Mesenchymal stem cell (in vitro differentiated cells and primary cell): ENCODE measurements at places on chromosomes 4 and X.

DNA sequence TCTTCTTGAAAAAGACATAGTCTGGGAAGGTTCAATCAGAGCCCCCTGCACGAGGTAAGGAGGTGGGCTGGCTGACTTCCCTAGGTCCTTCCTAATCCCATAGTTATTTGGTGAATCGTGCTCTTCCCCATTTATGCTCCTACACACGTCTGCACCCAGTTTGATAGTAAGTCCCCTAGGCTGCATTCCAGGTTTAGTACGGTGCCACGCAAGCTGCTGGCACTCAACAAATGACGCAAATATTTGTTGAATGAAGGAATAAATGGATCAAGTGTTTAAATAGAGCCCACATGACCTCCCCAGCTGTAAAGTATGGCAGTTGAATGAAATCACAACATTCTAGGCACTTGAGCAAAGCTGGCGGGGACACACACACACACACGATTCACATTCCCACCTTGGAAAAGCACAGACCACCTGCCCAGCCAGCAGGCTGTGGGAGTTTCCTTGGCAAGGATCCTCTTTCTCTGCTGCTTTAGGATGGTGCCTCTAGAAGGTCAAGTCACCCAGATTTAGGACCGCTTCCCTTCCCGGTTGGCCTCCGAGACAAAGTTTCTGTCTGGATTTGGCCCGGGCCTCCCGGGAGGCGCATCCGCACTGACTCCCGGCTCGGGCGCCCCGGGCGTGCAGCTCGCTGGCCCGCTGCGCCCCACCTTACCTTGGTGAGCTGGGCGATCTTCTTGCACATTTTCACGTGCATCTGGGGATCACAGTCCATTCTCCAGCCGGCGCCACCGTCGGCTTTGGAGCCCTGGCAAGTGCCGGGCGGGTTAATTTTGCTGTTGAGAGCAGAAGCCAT is 721 bp downstream of the FAM184B start:
- DNase-seq = peak; percentile 2

GRCh38 chr4:108426493-108426892 is 193.9 kb upstream of the RPL34 start:
- DNase-seq = peak; percentile 16

GRCh38 chr4:134201216-134202161 is at the start of gene PABPC4L:
Gene PABPC4L (minus strand): TSS chr4:134201789. CDS start chr4:134201019, 770 bp downstream.
- DNase-seq = peak; percentile 56

DNA sequence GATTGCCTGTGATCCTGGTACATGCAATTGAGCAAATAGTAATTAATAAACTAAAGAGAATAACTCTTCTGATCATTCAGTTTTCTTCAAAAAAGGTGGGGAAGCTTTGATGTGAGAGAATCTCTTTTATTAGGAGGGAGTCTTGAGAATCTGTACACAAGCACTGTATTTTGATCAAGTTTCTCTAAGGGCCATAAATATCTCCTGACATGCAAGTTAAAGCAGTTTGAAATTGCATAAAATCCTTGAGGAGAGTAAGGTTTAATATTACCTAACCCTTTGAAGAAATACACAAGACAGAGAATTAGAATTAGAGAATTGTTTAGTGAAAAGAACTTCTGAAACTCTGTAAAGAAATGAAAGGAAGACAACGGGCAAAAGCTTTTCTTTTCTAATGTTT is 326.9 kb downstream of the FAT4 start:
- DNase-seq = no peak

DNA sequence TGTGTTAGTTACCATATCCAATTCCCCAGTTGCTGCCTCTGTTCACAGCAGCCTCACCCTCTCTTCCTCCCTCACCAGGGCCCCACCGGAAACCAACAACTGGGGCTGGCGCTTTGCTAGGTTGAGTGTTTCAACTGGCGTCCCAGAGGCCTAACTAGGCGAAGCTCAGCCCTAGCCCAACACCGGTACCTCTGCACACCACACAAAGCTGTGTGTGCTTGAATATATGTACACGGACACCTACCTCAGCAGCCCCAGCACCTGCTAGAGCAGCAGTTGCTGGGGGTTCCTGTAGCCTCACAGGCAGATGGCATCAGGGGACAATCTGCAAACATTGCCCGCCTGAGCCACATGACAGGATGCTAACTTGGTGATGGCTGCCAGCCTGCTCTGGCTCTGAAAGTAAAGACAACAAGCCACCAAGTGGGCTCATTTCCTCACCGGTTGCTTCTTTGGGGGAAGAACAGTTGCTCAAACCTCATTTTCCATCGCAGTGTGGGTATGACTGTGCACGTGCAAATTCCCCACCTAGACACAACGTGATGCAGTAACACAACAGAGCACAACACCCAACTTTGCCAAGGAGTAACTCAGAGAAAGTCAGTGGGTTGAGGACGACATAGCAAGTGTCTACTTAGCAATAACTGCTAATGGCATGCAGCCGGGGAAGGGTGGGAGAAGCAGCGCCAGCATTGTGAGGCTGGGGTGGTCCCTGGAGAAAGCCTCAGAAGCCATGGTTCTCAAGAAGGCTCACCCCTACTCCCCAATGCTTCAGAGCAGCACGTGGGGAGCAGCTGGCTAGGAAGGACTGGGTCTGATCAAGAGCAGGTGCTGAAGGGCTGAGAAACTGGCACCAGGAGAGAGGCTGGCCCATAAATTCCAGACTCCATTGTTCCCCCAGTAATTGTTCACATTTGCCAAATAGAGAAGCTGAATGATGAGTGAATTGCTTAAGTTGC is 139.5 kb downstream of the SH3KBP1 start:
- DNase-seq = no peak

GRCh38 chr4:180682776-180683175 is 1560.4 kb upstream of the TENM3 start:
- no peak for DNase-seq

GRCh38 chr4:59553063-59553720 is 1646.9 kb upstream of the ADGRL3 start:
- DNase-seq = peak; percentile 48

DNA sequence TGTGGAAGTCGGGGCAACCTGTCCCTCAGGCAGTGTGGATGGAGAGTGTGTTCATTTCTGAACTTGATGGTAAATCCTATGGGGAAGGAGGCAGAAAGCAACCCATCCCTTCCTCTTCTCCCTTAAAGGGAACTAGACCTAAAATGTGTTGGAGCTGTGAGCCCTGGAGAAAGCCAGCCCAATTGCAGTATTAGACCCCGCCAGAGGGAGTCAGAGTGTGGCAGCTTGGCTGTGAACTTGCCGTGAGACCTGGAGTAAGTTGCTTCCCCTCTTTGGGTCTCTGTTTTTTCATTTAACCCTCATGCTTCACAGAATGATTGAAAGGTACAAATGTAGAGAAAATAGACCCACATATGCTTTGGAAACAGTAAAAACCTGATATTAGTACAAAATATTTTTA is 108.7 kb upstream of the PAK3 start:
- no peak for DNase-seq

DNA sequence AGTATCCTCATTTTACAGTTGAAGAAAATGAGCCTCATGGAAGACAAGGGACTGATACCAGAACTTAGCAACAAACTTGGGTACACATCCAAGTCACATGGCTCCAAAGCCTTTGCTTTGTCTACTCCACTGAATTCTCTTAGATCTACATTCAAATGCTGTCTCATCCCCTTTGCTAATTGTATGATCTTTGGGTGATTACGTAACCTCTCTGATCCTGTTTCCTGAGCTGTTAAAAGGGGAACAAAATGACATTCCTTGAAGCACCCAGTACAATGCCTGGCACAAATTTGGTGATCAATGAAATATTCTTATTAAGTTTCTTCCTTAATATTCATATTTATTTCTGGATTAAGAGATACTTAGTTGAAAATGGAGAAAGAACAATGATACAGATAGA is 5.9 kb upstream of the HPGD start:
- no peak for DNase-seq

GRCh38 chrX:16484338-16484737 is 165.6 kb upstream of the S100G start:
- peak; percentile 65 for DNase-seq

- peak; percentile 27 for DNase-seq
Observed at GRCh38 chr4:119068529-119068962, 67.1 kb upstream of the MYOZ2 start.

DNA sequence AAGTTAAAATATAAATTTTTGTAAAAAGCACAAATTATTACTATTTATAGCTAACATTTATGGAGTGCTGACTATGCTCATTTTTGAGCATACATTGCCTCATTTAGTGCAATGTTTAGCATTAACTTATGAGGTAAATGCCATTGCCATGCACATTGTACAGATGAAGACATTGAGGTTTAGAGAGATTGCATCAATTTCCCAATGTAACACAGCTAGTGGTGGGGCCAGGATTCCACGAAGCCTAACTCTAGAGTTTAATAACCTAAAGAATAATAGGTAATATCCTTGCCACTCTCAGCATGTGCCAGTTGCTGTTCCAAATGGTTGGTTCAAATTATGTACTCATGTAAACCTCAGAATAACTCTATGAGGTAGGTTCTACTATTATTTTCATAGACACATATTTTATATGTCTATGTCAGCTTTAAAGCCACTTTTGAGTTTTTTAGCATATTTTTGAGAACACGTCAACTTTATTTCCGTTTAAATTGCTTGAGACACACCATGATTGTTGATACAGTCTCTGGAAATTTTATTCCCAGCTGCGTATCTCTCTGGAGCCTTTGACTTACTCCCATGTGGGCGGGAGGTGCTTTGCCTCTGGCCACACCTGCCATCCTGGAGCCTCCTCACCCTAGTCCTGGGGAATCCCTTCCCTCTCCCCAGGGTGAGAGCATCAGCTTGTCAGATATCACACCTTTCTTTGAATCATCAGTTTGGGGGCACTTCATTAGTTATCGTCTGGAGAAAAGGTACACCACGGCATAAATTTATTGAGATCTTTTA is 10.8 kb upstream of the ADH1A start:
- DNase-seq = peak; percentile 30

DNA sequence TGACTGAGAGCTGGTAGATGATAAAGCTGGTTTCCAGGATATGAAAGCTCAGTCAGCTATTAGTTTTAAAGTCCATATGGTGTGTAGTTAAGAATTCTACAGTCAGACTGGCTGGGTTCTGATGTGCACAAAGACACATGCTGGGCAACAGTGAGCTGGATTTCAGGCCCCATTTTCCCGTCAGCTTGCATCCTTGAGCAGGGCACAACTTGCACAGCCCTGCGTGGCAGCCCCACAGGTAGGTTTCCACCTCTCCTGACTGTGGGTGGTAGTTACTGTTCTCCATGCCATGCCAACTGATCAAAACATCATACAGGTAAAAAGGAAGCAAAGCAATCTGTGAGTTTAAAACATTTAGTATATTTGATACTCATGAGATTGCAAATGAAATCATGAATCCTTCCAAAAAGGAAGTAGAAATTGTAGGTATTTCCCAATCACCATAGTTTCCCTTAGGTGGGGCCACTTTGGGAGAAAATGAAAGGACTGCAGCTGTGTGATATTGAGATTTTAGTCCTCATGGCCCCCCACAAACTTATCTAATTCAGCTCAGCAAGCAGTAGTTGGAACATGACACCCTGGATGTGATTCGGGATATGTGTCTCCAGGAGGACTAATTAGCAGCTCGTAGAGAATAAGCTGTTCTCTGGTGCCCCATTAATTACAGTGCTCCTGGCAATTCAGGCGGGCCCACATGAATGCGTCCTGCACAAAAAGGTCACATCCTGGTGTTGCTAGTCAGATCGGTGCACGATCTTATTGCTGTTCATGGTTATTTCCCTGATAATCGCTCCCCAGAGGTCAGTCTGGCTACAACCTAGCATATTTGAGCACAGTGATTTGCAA is 42.4 kb upstream of the NOCT start:
- no peak for DNase-seq

DNA sequence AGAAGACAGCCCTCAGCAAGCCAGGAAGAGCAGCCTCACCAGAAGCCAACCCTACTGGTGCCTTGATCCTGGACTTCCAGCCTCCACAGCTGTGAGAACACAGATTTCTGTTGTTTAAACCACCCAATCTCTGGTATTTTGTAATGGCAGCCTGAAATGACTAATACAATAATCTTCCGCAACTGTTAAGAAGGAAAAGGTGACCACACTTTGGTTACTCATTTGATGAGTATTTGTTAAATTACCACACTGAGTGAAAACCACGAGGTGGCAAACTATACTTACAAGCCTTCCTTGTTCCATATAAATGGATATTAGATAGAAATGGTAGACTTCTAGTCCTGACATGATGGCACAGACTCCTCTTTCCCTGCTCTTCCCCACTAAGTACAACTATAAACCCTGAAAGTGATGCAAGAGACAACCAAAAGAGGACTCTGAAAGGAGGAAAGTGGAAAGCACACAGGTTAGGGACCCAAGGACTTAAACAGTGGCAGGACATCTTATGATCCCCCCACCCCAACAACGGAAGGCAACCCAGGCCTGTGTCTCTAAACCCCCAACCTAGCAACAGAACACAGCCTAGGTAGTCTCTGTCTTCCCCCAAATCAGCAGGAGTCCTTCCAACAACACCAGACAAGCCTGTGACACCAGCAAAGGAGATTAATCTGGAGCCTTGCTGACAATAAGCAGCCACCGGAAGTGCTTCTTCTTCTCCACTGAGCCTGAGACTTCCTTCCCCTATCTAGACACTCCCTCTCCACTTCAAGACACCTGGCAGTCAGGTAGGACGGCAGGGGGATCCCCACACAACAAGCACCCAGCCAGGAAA is 12.3 kb downstream of the ZNF182 start:
- DNase-seq = peak; percentile 30

DNA sequence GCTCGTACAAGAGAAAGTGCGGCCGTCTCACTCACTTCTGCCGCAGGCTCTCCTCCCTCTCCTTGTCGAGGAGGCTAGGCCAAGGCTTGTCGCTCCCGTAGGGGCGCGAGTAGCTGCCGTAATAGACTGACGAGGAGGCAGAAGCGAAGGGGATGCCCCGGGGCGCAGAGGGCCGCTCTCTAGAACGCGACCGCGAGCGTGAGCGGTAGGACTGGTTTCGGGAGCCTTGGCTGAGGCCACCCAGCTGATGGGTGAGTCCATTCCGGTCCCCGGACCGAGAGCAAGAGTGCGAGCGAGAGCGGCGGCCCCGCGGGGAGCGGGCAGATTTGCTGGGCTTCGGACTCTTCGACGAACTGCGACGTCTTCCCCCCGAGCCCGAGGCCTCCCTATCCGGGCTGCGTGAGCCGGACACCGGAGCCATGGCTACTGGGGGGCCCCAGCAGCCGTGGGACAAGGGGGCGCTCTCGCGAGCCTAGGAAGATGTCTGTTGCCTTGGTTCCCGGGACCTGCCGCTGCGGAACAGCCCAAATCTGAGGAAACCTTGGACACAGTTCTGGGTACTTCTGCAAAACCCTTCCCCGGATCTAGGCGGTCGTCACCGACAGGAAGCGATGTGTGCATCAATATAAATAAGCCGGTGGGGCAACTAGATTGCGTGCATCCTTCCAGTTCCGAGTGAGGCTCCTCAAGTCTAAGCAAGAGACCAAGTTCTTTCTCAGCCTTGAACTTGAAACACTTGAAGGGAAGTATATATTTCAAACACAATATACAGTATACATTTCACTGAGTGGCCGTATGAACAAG is at the start of gene NKAP:
Gene NKAP (minus strand): TSS at position 567 of the 804 bp plus-strand sequence. CDS start 146 bp downstream, at position 421.
- DNase-seq = peak; percentile 94

- DNase-seq = no peak
Observed at GRCh38 chr4:143626134-143626911, 74.2 kb downstream of the FREM3 start.

GRCh38 chr4:83858131-83858530 is 322.2 kb downstream of the GPAT3 start:
- DNase-seq = no peak

- DNase-seq = peak; percentile 69
Observed at GRCh38 chr4:111678479-111678878, 466.8 kb upstream of the FAM241A start.

GRCh38 chrX:40938423-40938822 is 146.8 kb upstream of the USP9X start:
- DNase-seq = peak; percentile 16

- no peak for DNase-seq
Observed at GRCh38 chr4:39521253-39521919, 5.9 kb downstream of the UGDH start.
